NCI-H1105 treated with DMSO at 0.1 percent for 48 hours (cell line): ENCODE measurements at places on chromosomes 4 and X.

- no peak for DNase-seq
Observed at GRCh38 chr4:28879178-28879577, 1841.0 kb upstream of the PCDH7 start.

- DNase-seq: no peak
Observed at GRCh38 chr4:184879271-184879670, 53.5 kb upstream of the ACSL1 start.

DNA sequence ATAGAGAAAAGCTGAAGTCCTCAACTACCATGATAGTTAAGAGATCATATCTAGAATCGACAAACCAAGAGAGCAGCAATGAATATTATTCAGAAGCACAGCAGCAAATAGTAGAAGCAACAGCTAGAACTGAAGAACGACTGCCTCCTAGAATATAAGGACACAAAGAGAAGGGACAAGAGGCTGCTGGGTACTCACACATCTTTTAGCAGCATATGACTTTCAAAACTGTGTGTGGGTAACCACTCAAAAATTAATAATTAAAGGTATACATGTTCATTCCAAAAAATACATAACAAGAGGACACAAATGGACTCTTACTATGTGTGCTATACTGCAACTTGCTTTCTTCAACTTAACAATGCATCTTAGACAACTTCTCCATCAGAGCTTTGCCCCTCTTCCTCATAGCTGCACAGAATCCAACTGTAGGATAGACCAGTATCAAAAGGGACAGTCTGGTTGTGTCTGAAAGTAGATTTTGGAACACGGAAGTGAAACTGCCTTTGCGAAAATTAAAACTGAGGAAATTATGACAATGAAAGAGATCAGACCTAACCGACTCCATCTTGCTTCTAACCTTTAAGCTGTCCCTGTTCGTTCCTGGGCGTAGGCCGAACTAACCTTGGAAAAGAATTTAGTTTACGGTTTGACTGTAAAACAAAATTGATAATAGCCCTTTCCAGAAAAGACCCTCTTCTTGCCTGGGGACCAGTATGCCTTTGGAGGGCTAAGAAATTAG, 125.7 kb downstream of the SH3KBP1 start:
- no peak for DNase-seq

GRCh38 chrX:120462370-120462769, 6.7 kb downstream of the LAMP2 start:
- no peak for DNase-seq

DNA sequence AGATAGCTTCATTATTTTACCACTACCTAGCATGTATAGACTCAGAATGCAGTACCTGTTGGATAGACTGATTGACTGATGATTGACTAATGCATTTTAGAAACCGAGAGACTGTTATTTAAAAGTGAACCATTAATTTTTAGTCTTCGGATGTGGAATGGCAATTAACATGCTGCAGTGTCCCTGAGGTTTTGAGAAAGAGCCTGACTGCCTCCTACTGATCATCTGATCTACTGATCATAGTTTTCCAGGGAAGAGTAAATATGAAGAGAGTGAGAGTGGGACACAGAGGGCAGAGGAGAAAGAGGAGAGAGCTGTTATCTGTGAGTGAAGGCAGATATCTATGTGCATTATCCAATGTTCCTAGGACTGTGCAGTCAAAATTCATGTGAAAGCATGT, 764.7 kb downstream of the TRIML1 start:
- no peak for DNase-seq

DNA sequence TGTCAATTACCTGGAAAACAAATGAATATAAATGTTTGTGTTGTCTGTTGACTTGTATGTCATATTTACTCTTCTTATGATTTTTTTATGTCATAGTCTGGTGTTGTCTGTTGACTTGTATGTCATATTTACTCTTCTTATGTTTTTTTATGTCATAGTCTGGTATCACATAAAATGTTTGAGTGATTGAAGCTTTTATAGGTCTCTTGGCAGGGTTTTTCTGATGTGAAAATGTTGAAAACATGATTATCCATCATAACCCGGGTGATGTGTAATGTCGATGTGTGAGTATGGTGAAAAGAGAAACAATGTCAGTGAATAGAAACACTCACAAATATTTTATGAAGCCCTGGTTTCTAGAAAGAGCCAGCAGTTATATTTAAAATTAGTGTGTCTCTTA, 335.7 kb downstream of the BMPR1B start:
- peak; percentile 46 for DNase-seq

DNA sequence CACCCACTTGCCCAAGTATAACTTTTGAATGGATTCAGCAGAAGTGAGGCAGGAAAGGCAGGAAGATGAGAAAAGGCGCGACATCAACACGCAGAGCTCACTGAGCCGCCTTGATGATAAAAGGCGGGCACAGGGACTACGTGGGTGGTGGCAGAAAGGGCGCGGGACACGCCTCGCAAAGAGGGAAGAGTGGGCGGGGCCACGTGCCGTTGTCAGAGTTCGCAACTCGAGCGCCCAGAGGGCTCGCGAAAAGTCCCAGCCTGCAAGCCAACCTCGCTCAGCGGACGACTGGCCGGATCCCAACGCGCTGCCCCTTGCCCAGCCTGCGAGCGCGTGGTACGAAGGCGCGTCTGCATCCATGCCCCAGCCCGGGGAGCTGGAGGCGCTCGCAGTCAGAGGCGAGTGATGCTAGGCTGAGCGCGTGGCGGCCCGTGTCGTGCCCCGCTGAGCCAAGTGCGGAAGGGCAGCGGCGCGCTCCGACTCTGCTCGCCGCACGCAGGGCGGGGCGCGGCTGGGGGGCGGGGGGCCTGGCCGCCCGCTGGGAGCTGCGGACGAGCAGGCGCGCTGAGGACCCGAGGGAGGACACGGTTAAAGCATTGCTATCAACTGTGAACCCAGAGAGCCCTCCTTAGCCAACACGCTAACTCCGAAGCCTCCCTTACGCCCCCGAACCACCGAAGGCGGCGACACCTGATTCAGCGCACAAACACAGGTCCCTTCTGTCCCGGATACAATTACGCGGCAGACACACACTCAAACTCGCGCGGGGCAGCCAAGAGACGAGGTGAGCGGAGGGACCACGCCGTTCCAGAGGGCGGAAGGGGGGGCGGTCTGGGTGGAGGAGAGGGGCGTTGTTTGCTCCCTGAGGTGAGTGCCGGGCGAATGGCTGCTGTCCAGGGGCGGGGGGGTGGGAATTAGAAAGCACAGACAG, at the start of gene UGT8:
UGT8 (plus strand) TSS at position 617 of the 931 bp plus-strand sequence. CDS start 24,074 bp downstream, outside the sequence.
- DNase-seq: peak; percentile 67

DNA sequence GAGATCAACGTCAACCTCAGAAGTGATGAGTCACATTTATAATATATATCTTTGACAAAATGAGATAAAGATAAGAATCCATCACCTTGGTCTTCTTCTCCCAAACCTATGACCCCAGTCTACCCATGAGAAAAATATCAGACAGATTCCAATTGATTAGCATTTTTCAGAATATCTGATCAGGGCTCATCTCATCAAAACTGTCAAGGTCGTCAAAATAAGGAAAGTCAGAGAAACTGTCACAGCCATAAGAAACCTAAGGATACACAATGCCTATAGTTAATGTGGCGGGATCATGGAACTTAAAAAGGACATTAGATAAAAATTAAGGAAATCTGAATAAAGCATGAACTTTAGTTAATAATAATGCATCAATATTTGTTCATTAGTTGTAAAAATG, 374.1 kb downstream of the FAT4 start:
- DNase-seq: no peak

- no peak for DNase-seq
Observed at GRCh38 chrX:134649770-134650169, 8.5 kb downstream of the PLAC1 start.

DNA sequence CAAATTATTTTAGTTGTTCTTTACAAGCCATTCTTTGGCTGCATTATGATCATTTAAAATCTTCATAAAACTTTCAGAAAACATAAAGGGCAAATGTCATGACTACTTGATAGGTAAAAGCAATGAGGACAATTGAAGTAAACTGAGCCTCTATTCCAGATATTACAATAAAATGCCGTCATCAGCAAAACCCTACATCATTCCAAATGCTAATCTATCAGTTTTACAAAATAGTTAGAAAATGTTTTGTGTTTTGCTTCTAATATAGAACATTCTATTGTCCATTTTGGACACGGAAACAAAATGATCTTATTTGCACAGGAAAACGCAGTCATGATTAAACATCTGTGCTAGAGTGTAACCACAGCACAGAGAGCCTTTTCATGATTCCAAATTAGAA, 1330.6 kb upstream of the ADGRL3 start:
- DNase-seq: no peak

- DNase-seq: no peak
Observed at GRCh38 chrX:6667048-6667768, 132.3 kb upstream of the VCX3A start.

DNA sequence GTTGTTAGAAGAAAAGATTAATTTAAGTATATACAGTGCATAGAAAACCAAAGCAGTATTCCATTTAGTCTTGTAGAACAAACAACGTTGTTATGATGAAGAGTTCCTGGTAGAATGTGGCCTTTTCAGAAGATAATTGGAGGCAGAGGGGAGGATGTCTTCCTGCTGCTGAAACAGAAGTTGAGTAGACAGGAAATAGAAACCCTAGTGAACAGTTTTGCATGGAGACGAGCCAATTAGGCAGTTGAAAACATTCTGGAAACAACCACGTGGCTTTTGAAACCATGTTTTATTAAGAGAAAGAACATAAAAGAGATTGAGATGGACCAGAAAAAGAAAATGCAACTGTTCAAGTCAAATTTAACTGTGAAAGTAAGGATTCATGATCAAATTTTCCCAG, 325.2 kb downstream of the CAMK2D start:
- no peak for DNase-seq

DNA sequence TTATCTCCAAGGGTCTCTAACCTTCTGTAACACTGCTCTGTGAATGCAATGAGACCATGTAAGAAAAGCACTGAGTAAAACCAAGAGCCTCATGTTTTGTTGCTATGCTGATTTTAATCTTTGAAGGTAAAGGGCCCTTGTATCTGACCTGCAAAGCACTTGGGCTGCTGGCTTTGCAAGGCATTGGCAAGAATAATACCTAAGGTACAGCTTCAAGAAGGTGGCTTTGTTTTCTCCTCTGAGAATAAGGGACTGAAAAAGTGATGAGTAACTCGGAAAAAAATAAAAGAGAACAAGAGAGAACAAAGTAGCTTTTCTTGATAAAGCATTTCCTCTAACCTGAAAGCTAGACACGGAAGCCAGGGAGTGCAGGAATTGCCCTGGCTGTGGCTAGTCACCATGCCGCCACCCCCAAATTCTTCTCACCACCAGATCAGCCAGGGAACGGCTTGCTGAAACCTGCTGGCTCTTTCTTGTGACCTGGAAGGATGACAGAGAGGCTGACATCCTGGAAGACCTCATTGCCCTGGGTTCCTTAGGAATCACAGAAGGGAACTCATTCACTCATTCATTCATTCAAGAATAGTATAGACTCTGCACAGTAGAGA, 41.8 kb upstream of the HS3ST1 start:
- no peak for DNase-seq

GRCh38 chr4:161658676-161659075, 505.1 kb downstream of the FSTL5 start:
- no peak for DNase-seq

- DNase-seq: no peak
Observed at GRCh38 chr4:158817562-158818296, 48.9 kb downstream of the FNIP2 start.

DNA sequence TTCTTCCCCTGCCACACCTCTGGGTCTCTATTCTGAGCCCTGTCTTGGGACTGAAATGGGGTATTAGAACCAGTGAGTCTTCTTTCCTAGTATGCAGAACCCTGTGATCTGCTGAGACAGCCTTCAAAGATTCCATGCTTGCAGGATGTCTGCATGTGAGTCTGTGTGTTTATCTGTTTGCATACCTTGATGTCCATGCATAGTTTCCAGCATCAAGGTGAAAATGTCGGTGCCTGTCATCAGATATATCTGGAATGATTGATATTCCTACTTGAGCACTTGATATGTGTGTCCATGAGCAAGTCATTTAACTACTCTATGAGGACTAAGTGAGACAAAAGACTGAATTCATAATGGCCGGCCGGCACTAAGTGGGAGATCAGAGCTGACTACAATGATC, 117.0 kb upstream of the HS3ST1 start:
- no peak for DNase-seq

DNA sequence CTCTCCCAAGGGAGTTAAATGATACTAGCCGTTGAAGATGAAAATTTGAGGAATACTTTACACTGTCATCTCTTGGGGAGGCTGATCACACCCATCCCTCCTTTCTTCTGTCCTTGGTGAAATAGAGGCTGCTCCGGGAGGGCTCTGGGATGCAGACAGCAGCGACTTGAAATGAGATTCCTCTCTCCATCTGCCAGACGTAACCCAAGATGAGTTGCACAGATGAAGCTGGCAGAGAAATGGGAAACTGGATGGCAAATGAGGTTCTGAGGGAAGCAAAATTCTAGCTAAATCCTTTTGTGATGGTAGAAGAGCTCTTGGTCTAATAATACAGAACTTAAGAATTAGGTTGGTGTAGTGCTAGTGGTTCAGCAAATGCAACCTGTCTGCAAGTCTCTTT, 201.4 kb downstream of the AASDH start:
- no peak for DNase-seq

- peak; percentile 14 for DNase-seq
Observed at GRCh38 chr4:41887821-41888686, 47.2 kb upstream of the TMEM33 start.

DNA sequence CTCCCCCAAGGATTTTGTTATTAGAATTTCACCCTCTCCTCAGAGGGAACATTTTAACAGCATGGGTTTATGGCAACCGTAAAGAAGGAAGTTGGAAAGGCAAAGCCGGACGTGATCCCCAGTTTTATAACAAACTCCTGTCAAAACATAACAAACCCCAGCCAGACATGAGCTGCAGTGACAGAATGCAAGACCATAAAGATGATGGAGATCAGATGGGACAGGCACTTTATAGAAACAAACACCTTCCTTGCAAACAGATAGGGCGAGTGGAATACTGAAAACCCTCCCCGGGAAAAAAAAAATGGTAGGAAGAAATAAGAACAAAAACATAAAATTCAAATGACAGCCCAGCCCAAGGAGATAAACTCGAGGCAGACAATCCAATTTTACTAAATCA, 281.4 kb downstream of the LDB2 start:
- no peak for DNase-seq

DNA sequence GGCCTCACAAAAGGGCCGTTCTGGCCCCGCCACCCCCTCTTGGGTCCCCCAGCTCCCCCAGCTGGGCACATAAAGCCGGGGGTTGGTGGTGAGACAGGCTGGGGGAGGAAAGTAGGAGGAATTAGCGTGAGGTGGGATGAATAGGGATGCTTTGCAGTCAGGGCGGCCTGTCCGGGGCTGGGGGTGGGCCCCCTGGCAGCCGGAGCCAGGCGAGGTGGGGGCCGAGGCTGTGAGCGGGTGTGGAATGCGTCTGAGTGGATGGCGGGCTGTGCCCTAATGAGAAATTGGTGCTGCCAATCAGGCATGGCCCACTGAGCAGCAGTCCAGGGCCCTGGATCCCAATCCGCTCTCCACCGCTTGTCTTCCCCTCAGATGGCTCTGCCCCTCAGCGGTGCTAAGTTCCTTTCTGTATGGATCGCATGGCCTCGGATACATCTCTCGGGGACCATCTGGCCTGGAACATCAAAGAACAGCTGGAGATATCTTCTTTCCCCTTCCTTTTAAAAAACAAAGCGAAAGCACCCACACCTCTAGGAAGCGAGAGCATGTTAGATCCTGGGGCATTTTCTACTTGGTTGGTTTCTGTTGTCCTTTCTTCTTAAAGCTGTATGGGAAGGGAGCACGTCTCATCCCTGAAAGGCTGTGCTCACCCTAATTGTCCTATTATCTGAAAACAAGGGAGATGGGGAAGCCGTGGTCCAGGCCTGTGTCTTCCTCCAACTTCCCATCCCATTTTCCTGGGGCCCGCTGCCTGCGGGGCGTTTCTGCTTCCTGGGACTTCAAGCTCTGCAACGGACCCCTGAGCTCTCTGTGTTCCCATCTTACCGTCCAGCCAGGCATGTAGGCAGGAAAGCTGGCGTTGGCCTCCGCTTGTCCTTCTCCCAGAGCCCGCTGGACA, 106.9 kb downstream of the SORCS2 start:
- DNase-seq: no peak
